ENCODE measurements at places on chromosomes 5 and 9.

GRCh38 chr5:135435467-135436330 lies 11.4 kb downstream of the DCANP1 start:
- DNase-seq, result no peak

GRCh38 chr9:81635521-81636254 lies 53.7 kb downstream of the TLE1 start:
- DNase-seq, result no peak

DNA sequence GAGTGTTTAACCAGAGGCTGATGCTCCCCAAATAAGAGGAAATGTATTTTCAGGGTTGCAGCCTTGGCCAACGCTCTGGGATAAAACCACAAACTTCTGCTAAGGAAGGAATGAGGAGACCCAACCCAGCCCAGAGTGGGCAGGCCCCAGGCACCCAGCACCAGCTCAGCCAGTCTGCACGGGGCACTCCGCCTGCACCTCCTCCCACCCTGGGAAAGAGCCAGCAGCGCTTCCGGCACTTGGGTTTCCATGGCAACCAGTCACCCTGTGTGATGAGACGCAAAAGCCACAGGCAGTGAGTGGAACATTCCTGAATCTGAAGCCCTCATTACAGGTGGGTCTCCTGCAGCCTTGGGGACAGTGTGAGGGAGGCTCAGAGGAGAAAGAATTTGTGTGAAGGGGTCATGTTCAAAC lies 85.2 kb upstream of the ZBTB43 start:
- peak; percentile 55 for DNase-seq

- no peak for DNase-seq
These were observed 4.3 kb downstream of the SMIM33 start for GRCh38 chr5:139474890-139475791.

- DNase-seq, result no peak
These were observed 194.4 kb upstream of the TLE4 start for GRCh38 chr9:79377339-79377855.

DNA sequence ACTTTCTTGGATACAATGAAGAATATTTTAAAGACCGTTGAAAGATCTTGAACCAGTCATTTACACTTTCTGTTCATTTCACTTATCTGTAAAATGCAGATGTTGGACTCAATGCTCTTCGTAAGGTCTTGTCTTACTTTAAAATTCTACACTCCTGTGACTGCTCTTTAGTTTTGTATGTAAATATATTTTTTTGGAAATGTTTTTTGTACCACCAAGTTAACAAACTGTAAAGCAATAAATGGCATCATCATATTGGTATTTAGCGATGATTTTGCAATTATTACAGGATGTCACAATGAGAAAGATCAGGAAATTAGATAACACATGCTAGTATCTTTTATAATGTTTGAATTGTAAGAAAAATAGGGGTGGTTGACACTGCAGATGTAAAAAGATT lies 80.8 kb upstream of the GNAQ start:
- DNase-seq, result no peak

- DNase-seq, result no peak
These were observed 278.3 kb downstream of the NR2F1-AS1 start for GRCh38 chr5:93302711-93303110.

DNA sequence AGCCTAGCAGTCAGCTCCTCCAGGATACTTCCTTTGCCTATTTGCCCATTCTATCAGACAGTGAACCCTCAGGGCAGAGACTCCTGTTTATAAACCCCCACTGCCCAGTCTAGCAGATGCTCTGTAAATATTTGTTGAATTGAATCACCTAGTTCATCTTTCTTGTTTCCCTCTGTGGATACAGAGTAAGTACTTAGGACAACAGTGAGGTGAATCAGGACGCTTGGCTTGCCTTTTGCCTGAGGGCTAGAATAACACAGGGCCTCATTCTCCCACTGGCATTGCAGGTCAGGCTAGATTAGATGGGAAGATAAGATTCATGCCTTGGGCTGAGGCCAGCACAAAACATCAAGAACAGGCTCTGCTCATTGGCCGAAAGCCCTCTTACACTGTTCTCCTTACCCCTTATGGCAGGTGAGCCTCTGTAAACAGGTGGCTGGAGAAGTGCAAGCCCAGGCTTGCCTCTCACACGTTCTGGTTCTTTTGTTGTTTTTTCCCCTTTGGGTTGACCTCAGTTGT lies 22.2 kb downstream of the TNFSF8 start:
- DNase-seq, result peak; percentile 94

- no peak for DNase-seq
These were observed 450.4 kb upstream of the NMUR2 start for GRCh38 chr5:152855441-152855840.

DNA sequence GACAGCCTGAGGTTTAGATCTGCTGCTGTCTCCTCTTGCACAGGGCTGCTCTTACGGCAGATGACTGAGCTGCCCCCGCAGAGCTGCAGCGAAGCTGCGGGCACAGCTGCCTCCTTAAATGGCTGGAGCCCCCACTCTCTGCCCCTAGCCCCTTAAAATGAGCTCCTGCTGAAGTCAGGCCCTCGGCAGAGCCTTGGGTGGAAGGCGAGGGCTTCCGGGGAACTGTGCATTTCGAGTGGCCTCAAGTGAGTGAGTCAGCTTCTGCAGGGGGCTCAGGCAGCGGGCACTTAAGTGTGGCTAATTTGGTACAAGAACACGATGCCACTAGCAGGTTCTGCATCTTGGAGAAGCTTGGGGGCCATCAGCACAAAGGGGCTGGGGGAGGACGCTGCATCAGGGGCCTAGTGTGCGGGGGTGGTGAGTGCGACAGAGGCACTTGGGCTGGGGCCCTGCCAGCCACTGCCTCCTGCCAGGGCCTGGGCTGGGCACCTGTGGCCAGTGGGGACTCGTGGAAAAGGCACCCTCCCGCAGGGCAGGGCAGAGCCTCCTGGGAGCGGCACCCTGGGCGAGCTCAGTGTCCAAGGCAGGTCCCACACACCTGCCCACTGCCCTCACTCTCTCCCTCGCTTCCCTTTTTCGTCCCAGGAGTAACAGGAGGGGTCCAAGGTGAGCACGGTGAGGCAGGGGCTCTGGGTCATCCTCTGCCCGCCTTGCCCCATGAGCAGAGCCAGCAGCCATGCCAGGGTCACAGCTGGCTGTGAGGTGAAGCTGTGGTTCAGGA lies 28.8 kb upstream of the RNU6ATAC start:
- no peak for DNase-seq

DNA sequence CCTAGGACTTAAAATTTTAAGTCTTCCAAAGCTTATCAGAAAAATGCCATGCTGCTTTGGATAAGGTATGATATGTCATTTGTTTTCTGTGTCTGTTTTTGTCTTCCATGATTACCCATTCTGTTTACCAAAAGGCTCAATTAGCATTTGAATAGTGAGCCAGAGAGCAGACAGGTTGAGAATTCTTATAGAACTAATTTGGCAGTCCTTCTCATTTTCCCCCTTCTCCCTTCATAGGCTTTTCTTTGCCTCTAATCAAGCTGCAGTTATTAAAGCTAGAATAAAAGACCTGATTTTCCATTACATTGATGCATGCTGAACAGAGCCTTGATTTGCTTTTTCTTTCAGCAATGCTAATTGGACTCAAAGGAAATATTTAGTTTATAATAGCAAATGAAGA lies 993.0 kb downstream of the MAT2B start:
- DNase-seq, result no peak

DNA sequence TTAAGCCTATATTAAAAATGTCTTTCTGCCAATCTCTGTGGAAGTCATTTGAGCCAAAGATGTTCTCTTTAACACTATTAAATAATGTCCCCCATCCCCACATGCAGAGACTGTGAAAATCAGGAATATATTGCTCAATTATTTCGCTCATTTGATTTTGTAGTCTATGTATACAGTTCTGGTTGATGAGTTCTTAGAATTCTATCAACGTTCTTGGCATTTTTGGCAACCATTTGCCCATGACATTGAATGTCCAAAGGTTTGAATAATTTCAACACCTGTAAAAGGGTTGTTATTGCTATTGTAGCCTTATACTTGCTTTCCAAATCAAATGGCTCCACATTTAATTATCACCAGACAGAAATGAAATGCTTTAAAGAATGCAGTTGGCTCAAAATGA lies 536.1 kb downstream of the CAAP1 start:
- no peak for DNase-seq

- no peak for DNase-seq
These were observed 16.2 kb downstream of the HINT1 start for GRCh38 chr5:131148835-131149234.

DNA sequence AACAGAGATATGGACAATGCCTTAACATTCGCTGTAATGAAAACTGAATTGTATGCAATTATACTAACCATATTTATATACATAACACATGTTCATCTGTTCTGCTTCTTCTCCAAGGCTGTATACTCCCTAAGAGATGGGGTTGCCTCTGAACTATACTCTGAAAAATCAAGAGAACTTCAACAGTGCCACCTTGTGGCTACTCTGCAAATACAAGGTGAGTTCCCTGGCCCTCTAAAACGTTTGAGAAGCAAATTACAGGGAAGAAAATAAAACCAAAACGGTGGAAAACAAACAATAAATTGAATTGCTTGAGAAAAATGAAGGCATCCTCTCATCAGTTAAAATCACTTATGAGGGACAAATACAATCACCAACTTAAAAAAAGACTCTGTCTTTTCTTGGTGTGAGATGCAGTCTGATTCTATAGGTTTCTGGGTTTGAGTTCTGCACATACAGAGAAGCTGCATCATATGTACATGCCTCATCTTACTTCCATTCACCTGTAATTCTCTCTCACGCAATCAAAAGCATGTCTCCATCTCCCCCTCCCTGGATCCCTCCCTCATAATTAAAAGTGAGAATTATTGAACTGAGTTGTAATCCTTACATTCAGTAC lies 98.6 kb downstream of the FBXW11 start:
- DNase-seq, result no peak

GRCh38 chr5:4542145-4542778 lies 597.9 kb upstream of the ADAMTS16 start:
- DNase-seq, result no peak

GRCh38 chr5:143156572-143156971 lies 246.9 kb downstream of the NR3C1 start:
- no peak for DNase-seq

DNA sequence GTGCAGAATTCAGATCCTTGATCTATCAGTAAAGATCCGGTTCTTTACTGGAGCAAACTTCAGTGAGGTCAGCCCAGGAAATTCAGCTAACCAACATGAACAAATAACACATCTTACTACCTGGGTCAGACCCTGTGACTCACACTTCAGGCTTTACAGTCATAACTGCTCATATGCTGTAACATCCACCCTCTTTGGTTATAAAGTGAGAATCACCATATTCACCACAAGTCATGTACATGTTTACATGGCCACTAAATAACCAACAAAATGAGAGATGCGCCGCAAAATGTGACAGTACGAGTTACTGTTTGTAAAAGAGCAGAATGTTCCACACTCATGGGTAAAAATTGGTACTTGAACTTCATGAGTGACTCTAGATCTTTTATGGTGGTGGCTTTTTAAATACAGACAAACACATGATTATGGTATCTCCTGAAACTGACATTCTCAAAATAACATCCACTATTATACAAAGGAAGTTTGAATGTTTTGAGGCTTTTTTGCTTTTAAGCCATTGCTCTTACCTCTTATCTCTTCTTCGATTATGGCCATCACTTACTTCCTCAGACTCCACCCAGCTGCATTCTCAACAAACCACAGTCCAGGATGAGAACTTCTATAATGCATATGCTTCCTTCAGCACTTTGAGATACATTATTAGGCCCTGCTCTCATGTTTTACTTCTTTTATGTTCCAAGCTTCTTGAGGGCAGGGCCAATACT lies 516.6 kb downstream of the RAB3C start:
- DNase-seq, result no peak

- no peak for DNase-seq
These were observed 66.2 kb downstream of the ARHGEF28 start for GRCh38 chr5:73692166-73692640.

- DNase-seq, result no peak
These were observed 25.9 kb downstream of the NKD2 start for GRCh38 chr5:1034421-1034905.

GRCh38 chr5:59506285-59506877 lies 387.1 kb downstream of the PDE4D start:
- DNase-seq, result peak; percentile 47

DNA sequence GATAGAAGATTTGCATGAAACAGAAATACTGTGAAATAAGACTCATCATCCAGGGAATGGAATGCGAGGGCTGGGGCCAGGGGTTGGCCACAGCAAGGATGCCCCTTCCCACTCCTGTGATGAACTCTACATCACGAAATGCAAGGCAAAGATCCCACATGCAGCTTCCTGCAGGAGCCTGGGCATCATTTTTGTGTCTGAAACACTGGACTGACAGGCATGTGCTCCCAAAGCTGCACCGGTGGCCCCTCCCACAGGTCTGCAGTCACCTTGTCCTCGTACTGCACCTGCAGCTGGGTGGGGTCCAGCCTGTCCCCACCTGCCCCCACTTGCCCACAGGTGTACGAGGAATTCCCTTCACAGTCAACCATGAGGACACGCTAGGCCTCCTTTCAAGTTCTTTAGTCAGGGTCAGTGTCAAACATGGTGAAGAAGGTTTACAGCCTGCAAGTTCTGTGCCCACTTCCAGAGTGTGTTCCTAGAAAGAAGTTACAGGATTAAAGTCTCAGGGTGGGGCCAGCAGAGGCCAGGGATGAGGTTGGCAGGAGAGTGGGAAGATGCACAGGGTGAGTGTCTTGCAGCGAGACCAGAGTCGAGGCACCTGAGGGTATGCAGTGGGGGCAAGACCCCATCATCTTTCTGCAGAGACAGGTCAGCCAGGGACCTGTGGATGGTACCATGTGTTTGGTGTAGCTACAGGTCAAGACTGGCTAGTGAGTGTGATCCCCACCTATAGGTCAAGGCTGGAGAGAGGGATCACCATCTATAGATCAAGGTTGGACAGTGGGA lies 155.0 kb upstream of the IRX2 start:
- DNase-seq, result no peak

DNA sequence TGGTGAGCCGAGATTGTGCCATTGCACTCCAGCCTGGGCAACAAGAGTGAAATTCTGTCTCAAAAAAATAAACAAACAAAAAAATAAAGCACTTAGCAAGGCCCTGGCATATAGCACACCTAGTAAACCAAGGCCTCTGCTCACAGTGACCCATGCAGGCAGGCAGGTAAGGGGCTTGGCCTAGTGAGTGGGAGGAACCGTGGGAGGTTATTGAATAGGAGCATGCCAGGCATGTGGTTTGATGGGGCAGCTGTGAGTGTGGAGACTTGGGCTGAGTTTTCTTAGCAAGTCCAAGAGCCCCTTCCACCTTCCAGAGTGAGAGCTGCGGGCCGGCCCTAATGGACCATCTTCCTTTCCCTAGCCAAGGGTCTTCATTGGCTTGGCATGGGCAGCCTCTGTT lies 4.5 kb upstream of the NDST1 start:
- DNase-seq, result no peak

DNA sequence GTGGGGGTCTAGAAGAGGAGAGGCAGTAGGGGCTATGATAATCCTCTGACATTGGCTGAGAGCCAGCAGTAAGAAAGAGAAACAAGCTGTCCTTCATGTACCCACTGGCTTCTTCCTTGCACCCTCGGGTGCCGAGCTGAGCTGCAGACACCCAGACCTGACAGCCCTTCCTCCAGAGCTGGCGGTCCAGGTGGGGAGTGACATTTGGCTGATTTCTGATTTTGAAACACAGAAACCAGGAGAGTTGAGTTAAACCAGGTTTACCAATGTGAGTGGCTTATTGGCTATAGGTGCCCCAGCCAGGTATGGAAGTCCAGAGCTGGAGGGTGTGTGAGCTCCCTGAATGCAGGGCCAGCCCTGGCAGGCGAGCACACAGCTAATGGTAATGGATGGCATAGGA lies 59.2 kb downstream of the GADD45G start:
- no peak for DNase-seq

All from NCI-H1417 treated with DMSO at 0.1 percent for 48 hours (cell line).